ENCODE measurements at places on chromosomes 5 and 9. TPM values are rescaled to one million over a fixed set of nuclear protein-coding genes. Genes with fewer than 3 reads are reported as not detected.

The ATP10B gene
- polyA plus RNA-seq, result 35.6 TPM

The PCDHA3 gene
- 0.85 TPM for polyA plus RNA-seq

The STPG3 gene
- polyA plus RNA-seq, result 3.4 TPM

The DND1 gene
- polyA plus RNA-seq, result 0.22 TPM

The OR13F1 gene
- not detected for polyA plus RNA-seq

The HTR1A gene
- not detected for polyA plus RNA-seq

The ACOT12 gene
- 0.72 TPM for polyA plus RNA-seq

The LTC4S gene
- 2.9 TPM for polyA plus RNA-seq

The VCAN gene
- 82.7 TPM for polyA plus RNA-seq

The SEMA5A gene
- polyA plus RNA-seq, result 11.9 TPM

The IL13 gene
- 0.07 TPM for polyA plus RNA-seq

The RASGEF1C gene
- 1.3 TPM for polyA plus RNA-seq

The PCDH1 gene
- polyA plus RNA-seq, result 29.4 TPM

The COL15A1 gene
- polyA plus RNA-seq, result 19.7 TPM

The PSAT1 gene
- 4.9 TPM for polyA plus RNA-seq

The CDC26 gene
- polyA plus RNA-seq, result 39.7 TPM

The FAM170A gene
- not detected for polyA plus RNA-seq

The DRD1 gene
- 0.04 TPM for polyA plus RNA-seq

The BTF3 gene
- polyA plus RNA-seq, result 857 TPM

The OR1Q1 gene
- not detected for polyA plus RNA-seq

The CARD19 gene
- polyA plus RNA-seq, result 35.4 TPM

The OBP2B gene
- polyA plus RNA-seq, result not detected

The SPATA31C1 gene
- polyA plus RNA-seq, result 0.18 TPM

The PCDHGA10 gene
- 2.1 TPM for polyA plus RNA-seq

The MOB3B gene
- polyA plus RNA-seq, result 34.7 TPM

The RAD17 gene
- polyA plus RNA-seq, result 28.6 TPM

The SLC6A3 gene
- 0.13 TPM for polyA plus RNA-seq

The MYOT gene
- 2.2 TPM for polyA plus RNA-seq

The PRR7 gene
- polyA plus RNA-seq, result 1.7 TPM

The QRFP gene
- 0.36 TPM for polyA plus RNA-seq

The CARD9 gene
- 2.4 TPM for polyA plus RNA-seq

The STK10 gene
- 10.6 TPM for polyA plus RNA-seq

The KIF24 gene
- polyA plus RNA-seq, result 2.0 TPM

The CDX1 gene
- polyA plus RNA-seq, result 196 TPM

The IGFBPL1 gene
- 3.8 TPM for polyA plus RNA-seq

The C9orf50 gene
- polyA plus RNA-seq, result 0.33 TPM

The GABRP gene
- polyA plus RNA-seq, result 0.13 TPM

The GLDC gene
- 13.0 TPM for polyA plus RNA-seq

The ROR2 gene
- 17.5 TPM for polyA plus RNA-seq

The PCDHAC2 gene
- polyA plus RNA-seq, result 2.4 TPM

The PDGFRB gene
- 18.6 TPM for polyA plus RNA-seq

The FGD3 gene
- polyA plus RNA-seq, result 7.2 TPM

The SPATA31A3 gene
- polyA plus RNA-seq, result not detected

The SMIM27 gene
- 14.6 TPM for polyA plus RNA-seq

The TBCA gene
- polyA plus RNA-seq, result 206 TPM

The ABLIM3 gene
- 7.2 TPM for polyA plus RNA-seq

All from large intestine (tissue), 12 donors.